CD4-positive, alpha-beta T cell treated with Interferon alpha-2 for 1 hour (primary cell): ENCODE measurements at places on chromosomes 11 and 22.

DNA sequence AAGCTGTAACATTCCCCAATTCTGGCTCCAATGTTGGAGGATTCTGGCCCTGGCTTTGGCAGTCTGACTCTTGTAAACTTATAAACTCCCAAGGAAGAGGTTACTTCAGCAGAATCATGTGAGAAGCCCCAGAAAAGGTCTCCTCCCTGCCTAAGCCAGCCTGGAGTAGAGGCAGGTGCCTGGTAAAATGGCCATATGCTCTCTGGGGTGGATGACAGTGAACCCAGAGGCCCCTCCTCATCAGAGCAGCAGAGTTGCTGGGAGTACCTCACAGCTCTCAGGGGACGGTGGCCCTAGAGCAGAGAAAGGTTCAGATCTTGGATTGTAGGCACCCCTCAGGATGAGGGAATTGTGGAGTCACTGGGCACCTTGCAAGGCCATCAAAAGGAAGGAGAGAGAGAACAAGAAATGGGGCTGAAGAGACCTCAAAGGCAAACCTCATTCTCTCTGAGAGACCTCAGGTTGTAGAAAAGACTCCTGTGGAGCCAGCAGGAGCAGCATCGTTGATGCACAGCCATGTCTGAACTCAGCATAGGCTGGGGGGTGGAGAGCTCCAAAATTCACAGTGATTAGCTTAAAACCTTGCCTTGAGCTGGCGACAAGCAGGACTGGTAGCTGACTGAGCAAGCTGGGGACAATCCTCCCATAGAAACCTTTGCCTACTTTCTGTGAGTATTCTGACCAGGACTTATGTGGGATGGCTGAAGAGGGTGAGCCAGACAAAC is 4.9 kb upstream of the P2RY6 start:
- no peak for DNase-seq

DNA sequence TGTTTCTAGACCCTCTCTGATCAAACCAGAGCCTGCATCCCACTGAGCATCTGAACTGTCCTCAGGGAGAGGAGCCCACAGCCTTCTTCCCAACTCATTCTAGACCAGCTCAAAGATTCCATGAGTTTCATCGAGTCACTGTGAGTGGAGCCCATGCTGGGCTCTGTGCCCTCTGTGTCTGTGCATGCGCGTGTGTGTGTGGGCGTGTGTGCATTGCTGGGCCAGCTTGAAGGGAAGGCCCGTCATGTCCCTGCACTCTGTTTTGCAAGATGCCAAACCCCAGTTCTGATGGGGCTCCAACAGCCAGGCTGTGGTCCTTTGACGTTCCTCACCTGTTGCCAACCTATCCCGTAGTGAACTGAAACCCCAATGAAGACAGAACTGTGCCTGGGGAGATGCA is 7.1 kb downstream of the MPEG1 start:
- no peak for DNase-seq

DNA sequence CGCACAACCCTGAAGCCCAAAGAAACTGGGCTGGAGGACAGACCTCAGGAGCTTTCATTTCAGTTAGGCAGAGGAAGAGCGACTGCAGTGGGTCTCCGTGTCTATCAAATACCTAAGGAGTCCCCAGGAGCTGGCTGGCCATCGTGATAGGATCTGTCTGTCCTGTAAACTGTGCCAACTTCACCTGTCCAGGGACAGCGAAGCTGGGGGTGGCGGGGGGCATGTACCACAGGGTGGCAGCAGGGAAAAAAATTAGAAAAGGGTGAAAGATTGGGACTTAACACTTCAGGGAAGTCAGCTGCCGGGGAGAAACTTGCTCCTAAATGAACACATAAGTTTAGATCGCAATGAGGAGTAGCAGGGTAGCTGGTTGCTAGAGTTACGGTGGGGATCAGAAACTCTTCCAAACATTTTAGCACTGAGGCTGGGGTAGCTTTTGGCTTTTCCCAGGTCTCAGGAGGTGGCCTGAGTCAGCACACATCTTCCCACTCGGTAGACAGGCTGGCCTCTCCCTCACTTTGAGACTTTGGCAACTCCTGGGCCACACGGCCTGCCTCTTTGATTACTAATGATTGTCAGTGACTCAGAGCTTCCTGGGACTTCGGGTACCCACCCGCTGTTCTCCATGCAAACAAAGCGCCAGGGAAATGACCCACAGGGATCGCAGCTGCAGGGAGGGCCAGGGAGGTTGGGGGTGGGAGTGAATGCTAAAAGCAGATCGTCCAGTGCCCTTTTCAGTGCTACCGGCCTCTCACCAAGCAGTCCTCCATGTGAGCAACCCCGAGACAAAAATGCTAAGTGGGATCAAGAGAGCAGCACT is 2.9 kb upstream of the MTFP1 start:
- no peak for DNase-seq

DNA sequence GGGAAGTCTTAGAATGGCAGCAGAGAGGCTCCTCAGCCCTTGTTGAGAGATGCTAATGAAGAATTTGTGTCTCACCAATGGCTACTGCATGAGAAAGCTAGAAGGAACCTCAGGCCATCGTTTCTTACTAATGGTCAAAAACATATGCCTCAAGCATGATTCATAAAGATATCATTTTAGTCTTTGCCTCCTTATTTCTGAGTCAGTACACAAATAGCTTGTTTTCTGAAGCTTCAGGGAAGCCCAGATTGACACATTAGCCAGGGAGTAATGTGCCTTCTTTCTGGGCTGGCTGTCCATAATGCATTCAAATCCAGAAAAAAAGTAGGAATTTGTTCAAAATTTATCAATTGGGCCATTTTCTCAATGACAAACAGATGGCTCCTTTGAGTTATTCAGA is 169.4 kb upstream of the ZBED5 start:
- no peak for DNase-seq

DNA sequence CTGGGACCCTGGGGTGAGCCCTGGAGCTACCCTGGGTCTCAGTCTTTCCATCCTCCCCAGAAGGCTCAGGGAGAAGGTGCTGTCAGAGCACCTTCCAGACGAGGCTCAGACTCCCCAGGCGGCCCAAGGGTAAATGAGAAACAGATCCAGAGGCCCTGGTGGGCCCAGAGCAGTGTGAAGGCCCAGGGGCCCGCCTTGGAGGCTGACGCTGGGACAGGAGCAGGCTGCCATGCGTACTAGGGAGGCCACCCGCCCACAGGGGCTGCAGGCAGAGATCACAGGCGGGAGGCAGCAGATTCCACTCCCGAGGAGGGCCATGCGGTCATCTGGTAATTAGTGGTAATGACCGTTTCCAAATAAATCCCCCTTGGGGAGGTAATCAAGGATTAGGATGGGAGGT is 5.2 kb downstream of the WNT11 start:
- DNase-seq: no peak

DNA sequence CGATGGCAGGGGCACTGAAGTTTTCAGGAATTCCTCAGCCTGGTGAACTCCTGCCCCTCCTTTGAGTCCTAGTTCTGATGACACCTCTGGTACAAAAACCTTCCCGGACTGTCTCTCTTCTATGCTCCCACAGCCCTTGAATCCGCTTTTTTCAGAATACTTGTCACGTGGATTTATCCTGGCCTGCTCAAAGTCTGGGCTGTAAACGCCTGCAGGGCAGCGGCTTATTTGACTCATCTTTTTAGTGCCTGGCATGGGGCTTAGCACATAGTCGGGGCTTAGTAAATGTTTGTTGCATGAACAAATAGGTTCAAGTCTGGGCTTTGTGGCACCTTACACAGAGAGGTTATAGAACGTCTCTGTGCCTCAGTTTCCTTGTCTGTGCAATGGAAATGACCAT is 13.4 kb upstream of the KCNJ11 start:
- DNase-seq: no peak

- DNase-seq: no peak
Measured at GRCh38 chr11:102134597-102134996, 24.4 kb downstream of the YAP1 start.

GRCh38 chr11:12073886-12074285 is 36.5 kb upstream of the MICAL2 start:
- DNase-seq: no peak

GRCh38 chr11:64475145-64475544 is 115.9 kb upstream of the SLC22A12 start:
- DNase-seq: no peak
